Activated T-helper 2 cell treated with anti-CD3 and anti-CD28 coated beads, Interferon-gamma antibody, Interleukin-2, Interleukin-4, amounts not matched to agents 10 μg/mL and 5 μg/mL and 100 μg/mL, durations not matched to agents 14 hours and 24 hours and 36 hours (primary cell): ENCODE measurements at places on chromosomes 1 and 21. TPM values are rescaled to one million over a fixed set of nuclear protein-coding genes. Genes with fewer than 3 reads are reported as not detected.

DNA sequence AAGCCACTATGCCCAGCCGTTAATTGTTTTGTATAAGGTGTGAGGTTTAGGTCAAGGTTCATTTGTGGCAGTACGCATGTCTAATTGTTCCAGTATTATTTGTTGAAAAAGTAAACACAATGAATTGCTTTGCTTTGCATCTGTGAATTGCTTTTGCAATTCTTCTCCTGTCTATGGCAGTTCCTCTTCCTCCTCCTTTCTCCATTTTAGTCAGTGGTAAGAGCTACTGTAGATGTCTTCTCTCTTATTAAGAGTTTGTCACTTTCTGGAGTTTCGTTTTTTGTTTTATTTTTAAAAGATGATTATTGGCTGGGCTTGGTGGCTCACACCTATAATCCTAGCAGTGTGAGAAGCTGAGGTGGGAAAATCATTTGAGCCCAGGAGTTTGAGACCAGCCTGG lies 29.2 kb downstream of the C1orf185 start:
- H3K4me3 ChIP-seq = no peak overlapping the region
- DNase-seq = no peak
- no peaks in the 10 kb centered on the region for H3K4me1 ChIP-seq
- H3K27ac ChIP-seq = no peak overlapping the region

DNA sequence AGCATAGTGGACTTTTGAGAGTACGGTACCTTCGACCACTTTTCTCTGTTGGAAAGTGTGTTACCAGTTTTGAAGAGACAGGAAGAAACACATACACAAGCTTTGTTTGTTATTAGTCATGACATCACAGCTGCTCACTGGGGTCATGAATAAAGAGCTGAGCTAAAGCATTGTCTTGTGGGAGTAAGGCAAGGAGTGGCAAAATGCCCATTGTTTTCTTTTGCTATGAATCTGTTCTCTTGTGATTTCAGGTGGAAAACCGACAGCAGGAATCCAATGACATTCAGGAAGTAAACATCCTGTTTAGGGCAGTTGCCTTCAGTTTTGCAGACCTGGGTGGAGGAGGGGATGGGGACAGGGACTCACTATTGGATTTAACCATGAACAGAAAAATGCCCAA lies 66.2 kb downstream of the RGL1 start:
- no peak overlapping the region for H3K27ac ChIP-seq
- no peaks in the 10 kb centered on the region for H3K27me3 ChIP-seq
- no peak for DNase-seq
- H3K4me1 ChIP-seq = peaks cover 5% of the 10 kb centered on the region
- no peak overlapping the region for H3K4me3 ChIP-seq

DNA sequence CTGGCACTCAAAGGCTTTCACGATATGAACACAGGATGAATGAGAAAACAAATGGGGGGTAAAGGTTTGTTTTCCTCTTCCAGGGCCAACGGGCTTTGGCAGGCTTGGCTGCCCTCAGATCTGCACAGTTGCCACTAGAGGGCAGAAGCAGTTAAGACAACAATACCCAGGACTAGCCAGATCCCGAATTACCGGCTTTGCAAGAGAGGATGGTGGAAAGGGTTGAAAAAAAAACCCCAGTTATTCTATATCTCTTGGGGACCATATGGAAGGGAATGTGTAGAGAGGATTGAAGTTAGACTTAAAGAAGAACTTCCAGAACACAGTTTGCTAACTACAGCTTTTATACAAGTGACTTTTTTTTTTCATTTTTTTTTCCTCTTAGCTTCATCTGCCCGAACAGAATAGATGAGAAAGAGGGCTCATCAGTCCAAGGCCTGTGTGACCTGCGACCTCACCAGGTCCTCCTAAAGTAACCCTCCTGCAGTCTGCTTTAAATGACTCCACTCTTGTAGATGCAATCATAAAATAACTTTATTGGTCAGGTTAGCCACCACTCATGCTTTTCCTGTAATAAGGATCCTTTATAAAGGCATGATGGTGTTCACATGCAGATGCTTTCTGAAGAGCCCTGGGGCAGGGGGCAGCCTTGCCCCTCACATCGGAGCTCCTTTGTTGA lies 10.7 kb downstream of the FMOD start:
- DNase-seq = peak; percentile 43
- H3K4me1 ChIP-seq = peaks cover 7% of the 10 kb centered on the region
- peaks cover 27% of the 10 kb centered on the region for H3K27me3 ChIP-seq
- H3K4me3 ChIP-seq = no peak overlapping the region

DNA sequence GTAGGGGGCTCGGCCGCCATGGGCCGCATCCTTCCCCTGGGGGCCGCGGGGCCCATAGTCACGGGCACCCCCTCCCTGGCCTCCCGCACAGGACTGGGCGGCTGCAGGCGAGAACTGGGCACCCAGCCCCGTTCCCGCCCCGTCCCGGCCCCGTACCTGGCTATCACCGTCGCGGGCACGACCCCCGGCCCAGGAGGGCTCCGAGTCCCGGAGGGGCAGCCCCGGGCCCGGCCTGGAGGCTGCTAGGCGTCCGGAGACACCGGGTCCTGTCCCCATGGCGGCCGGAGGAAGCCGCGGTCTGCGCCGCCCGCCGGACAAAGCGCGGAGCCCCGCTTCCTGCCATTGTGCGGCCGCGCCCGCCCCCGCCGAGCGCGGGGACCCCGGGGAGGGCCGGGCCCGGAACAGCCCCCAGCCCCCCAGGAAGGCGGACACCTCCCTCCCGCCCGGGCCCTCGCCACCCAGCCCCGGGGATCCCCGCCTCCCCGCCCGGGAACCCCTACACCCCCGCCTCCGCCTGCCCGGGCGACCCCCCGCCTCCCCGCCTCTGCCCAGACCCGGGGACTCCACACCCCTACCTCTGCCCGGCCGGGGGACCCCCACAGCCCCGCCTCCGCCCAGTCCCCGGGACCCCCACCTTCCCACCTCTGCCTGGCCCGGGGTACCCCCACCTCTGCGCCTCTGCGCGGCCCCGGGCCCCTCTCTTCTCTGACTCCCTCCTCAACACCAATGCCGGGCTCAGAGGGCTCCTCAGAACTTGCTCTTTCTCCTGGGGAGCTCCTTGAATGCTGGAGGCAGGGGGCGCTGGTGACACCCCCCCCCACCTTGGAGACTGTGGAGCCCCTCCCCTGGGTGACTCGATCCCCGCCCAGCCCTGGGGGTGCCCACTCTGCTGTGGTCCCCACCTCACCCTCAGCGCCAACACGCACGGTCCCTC lies 6.0 kb downstream of the PLEKHG5 start:
- no peak overlapping the region for H3K27ac ChIP-seq
- H3K36me3 ChIP-seq = no peaks in the 10 kb centered on the region
- no peak for DNase-seq
- H3K4me3 ChIP-seq = no peak overlapping the region
- peaks cover 36% of the 10 kb centered on the region for H3K27me3 ChIP-seq

DNA sequence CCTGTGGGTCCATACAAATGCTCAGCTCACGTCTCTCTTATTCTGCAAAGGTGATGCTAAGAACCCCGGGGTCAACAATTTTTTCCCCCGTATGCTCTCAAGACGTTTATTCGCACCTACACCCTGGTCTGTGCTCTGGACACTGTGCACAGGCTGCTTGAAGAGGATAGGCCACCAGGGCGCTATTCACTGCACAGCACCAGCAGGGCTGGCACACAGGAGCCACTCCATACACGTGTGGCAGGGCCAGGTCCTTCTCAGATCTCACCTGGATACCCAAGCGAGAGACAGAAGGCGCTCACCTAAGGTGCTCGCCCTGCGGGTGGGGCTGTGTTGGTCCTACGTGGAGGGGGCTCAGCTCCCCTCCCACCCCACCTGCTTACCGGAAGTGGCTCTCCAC lies 16.7 kb downstream of the TMEM63A start:
- no peak for DNase-seq
- H3K4me1 ChIP-seq = peaks cover 24% of the 10 kb centered on the region
- H3K27ac ChIP-seq = no peak overlapping the region

DNA sequence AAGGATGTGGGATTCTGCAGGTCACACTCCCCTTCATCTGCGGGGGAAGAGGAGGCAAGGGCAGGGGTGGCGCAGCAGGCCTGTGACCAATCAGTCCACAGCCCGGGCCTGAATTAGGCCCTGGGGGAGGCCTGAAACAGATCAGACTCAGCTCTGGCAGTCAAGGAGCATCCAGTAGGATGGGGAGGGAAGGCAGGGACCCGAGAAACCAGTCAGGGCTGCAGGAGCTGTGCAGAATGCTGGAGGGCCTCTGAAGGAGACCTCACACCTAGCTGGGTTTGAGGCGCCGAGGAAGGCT lies 12.7 kb downstream of the TNNT2 start:
- no peak for DNase-seq
- no peak overlapping the region for H3K4me3 ChIP-seq
- no peaks in the 10 kb centered on the region for H3K4me1 ChIP-seq
- no peaks in the 10 kb centered on the region for H3K36me3 ChIP-seq

DNA sequence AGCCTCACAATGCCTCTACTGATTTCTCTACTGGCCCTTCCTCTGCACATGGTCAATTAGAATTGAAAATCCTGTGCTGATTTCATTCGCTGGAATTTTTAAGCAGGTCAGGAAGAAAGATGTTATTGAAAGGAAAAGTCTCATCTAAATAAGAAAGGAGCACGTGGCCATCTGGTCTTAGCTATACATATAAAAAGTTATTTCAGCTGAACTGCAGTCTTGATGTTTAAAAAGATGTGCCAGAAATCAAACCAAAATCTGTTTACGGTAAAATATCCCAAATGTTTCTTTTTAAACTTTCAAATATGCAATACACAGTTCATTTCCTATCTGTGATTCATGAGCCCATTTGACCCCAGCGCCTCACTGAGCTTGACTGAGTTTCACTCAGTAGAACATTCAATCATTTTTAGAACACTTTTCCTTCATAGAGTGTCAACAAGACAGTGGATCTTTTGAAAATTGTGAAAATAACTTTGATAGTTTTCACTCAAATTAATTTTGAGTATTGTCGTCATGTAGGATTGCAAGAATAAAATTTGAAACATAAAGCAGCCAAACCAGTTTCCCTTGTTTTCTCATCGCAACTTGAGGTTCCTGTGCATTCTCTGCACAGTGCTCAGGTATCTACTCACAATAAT lies 293.6 kb downstream of the PTPRC start:
- peak overlapping the region; percentile 87 for H3K4me3 ChIP-seq
- peaks cover 38% of the 10 kb centered on the region for H3K4me1 ChIP-seq
- H3K27me3 ChIP-seq = no peaks in the 10 kb centered on the region
- DNase-seq = no peak
- peak overlapping the region; percentile 87 for H3K27ac ChIP-seq

The DNALI1 gene
- total RNA-seq = not detected in 2 replicates

GRCh38 chr21:31887391-31887841 lies 14.6 kb downstream of the HUNK start:
- H3K27ac ChIP-seq = no peak overlapping the region
- H3K4me3 ChIP-seq = no peak overlapping the region
- H3K4me1 ChIP-seq = no peaks in the 10 kb centered on the region
- H3K27me3 ChIP-seq = peaks cover 1% of the 10 kb centered on the region
- H3K36me3 ChIP-seq = no peaks in the 10 kb centered on the region
- no peak for DNase-seq

The HPDL gene
- total RNA-seq = 26.8 and 29.0 TPM in 2 replicates

- no peak for DNase-seq
- peaks cover 17% of the 10 kb centered on the region for H3K27me3 ChIP-seq
- H3K27ac ChIP-seq = no peak overlapping the region
These were observed 232.7 kb downstream of the NFIA start for GRCh38 chr1:61315011-61315410.
